Left hindlimb (tissue), 1 donor: ENCODE measurements at places on chromosomes 2 and 18.

DNA sequence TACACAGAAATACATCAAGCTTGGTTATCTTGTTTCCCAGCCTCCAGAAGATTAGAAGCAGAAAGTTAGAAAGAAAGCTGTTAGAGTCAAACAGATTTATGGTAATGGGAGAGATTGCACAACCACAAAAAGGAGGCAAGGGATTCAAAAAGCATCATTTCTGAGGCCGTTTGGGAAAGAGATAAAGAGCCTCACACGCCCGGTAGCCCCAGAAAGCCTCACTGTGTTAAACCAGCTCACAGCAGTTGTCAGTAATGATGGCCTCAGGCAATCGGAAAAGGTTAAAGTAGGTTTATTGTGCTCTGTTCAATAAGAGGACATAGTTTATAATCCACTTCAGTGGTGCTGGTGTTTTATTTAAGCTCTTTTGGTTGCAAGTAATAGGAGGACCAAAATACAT, 111.3 kb downstream of the DCC start:
- no peak for DNase-seq

DNA sequence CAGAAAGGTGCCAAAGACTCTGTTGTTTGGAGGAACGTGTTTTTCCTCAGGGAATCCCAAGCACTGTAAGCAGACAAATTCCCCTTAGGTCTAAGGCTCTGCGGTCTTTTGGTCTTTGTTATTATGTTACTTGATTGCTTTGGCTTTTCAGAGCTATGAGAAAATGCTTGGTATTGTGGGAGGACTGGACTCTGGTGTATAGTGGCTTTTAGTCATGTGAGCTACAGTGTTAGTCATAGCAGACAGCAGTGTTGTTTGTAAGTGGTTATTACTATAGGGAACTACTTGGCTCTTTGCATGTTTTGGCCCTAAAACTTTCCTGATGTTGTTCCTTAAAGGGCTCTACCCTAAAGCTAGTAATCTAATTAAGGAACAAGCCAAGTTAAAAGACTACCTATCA, 956.2 kb upstream of the LRATD1 start:
- no peak for DNase-seq

DNA sequence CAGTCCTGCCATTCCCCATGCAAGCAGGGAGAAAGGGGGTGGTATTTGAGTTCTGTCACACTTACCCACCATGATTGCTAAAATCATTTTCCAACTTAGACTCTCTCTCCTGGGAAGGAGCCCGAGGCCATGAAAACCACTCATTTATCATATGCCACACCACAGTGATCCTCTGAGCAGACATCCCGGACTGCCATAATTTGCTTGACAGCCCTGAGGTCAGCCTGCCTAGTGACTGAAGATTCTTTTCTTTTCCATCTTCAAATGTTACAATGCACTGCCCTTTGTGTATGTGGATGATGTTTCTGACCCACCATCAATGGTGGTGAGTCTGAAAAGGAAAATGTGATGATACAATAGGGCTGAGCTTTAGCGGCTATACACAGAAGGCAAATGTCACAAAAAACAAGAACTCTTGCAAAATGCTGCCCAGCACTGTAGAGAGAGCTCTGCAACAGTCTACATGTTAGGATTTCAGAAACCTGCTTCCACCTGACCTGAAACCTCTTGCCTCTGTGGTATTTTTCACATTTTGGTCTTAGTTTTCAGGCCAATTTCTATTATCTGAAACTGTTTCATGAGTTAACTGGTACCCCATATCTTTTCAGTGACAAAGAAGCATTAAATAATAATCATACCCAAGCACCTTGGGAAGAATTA, 272.8 kb downstream of the ZNF385B start:
- DNase-seq: no peak

GRCh38 chr18:34039201-34039600, 185.5 kb downstream of the NOL4 start:
- no peak for DNase-seq

GRCh38 chr2:56248965-56249742, 65.4 kb downstream of the CCDC85A start:
- DNase-seq: no peak

DNA sequence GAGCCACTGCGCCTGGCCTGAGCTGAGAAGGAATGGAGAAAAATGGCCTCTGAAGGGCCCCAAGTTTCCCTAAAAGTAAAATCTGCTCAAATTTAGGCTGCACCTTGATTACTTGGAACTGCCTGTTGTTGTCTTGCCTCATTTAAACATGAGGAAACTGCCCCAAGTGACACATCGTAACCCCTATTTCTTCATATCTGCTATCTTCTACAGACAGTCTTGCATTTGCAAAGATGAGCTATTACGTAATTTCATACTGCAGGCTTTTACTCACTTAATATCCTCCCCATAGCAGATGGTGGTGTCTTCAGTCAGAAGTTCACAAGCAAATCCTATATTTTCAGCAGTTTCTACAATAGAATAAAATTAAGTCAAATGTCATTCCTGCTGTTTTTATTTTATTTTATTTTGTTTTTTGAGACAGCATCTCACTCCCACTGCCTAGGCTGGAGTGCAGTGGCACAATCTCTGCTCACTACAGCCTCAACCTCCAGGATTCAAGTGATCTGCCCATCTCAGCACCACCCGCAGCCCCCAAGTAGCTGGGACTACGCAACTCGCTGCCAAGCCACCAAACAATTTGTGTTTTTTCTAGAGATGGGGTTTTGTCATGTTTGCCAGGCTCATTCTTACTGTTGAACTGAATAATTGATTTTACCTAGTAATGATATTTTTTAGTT, 45.3 kb upstream of the NARS1 start:
- no peak for DNase-seq

DNA sequence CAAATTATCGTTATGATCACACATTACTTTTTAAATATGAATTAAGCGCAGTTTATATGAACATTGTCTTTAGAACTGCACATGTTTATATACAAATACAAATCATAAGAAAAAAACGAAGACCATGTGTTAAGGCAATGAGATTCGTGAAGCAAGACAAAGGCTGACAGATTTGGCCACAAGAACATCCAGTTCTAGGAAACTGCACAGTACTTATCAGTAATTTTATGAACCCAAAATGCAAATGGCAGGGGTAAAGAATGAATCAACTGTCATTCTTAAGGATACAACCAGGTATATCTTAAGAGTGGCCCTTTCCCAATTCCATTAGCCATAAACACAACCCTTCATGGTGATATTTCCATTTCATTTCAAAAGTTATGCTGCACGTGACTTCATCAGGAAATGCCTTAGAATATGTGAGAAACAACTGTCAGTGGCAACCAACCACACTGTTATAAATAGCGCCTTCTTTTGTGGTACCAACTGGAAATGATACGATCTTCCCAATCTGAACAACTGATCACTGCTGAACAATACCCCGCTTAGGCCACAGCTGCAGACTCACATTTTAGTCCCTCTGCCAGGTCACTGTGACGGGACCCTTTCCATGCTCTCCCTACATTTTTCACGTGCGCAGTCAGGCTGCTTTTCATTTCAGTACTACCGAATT, 144.9 kb downstream of the L3MBTL4 start:
- no peak for DNase-seq

- DNase-seq: no peak
Measured at GRCh38 chr18:9696701-9697100, 11.4 kb upstream of the RAB31 start.

- DNase-seq: no peak
Measured at GRCh38 chr2:182393270-182393760, 33.5 kb downstream of the PDE1A start.

- no peak for DNase-seq
Measured at GRCh38 chr18:79123948-79124347, 54.8 kb downstream of the ATP9B start.

DNA sequence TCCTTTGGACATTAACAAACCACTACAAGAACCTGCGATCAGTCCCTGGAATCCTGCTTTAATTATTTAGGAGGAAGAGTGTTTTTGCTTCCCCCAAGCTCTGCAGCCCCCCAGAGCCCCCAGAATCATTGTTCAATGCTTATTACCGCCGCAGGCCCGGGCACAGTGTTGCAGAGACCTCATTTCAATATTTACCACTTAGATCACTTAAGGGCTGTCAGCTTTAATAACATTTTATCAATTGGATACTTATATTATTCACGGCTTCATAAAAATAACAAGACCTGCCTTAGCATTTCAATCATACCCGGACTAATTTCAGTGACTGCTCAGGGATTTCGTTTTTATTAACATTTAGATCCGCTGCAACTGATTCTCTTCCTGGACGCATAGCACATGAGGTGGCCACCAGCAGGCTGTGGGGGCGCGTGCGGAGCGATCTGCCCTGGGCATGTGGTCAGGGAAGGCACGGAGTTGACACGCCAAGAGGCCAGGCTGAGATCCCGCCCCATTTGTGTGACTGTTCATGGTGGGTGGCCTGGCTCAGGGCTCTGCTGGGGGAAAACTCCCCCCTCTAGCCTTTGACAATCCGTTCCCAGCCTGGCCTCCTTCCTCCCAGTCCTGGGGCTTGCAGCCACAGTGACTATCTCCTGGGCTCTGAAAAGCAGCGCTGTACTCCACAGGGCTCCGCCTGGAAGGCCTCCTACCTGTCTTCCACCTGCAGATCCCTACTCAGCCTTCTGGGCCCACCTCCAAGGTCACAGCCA, 267.6 kb downstream of the SRBD1 start:
- no peak for DNase-seq

DNA sequence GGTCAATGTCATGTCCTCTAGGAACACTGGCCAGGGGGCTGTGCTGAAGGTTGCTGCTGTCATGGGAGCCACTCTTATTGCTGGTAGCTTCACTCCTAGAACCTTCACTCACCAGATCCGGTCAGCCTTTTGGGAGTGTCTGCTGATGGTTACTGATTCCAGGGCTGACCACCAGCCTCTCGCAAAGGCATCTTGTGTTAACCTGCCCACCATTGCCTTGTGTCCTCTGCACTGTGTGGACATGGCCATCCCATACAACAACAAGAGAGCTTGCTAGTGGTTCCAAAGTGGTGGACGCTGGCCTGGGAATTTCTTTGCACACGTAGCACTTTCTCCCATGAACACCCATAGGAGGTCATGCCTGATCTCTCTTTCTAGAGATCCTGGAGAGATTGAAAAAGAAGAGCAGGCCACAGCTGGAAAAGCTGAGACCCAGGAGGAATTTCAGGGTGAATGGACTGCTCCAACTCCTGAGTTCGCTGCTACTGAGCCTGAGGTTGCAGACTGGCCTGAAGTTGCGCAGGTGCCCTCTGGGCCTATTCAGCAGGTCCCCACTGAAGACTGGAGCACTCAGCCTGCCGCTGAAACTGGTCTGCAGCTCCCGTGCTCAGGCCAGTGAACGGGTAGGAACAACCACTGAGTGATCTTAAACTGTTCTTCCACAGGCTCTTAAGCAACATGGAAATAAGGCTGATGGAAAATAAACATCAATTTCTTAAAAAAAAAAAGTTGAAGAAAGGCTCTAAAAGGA, 18.7 kb upstream of the C2orf80 start:
- no peak for DNase-seq

- DNase-seq: no peak
Measured at GRCh38 chr2:74413001-74413698, 8.3 kb downstream of the C2orf81 start.

DNA sequence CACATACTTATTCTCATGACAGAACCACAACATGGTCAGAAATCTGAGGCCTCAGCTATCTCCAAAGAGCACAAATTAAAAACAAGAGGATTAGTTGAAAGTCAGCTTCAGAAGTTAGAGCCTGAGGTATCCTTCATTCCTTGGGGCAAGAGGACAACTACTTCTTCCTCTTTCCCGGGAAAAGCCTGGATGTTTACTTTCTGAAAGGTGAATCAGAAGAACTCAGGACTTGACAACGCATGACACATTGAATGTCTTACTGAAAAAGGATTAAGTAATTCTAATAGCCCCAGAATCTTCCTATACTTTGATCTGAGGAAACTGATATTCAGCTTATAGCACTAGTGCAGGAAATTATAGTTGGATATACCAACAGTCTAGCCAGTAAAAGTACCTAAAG, 573.2 kb downstream of the METTL4 start:
- DNase-seq: no peak
